ENCODE measurements at places on chromosomes 3 and 15.

DNA sequence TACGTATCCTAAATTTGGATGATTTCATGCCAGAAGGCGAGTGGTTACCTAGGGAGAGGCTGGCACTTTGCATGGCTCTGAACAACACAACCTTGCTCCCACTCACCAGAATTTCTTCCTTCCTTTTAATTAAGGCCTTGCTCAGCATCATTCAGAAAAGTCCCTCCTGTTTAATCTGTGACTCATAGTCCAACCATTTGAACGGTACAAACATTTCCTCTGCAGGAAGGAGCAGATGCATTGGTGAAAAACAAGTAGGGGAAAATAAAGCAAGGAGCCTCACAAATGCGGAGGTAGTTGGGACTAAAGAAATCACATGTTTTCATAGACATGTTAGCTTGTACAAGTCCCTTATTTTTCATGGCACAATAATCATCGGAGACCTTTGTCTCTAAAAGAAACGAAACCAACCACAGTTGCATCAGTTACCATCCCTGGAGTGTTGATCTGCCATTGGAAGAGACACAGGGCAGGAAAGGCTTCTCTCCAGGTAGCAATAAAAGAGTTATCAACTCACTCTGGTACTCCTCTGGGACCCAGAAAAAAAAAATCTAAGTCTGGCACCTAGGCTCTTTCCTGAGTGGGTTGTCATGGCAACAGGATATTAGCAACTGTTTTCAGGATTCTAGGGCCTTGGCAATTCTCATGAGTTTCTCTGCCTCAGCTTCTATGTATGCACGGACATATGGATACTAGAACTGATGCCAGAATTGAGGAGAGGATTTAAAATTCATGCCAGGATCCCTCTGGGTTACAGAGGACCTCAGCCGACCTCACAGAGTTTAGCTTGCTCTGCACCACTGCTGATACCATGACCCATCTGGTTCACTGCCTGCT lies 255.4 kb upstream of the ARPP21 start:
- DNase-seq, result no peak

- no peak for DNase-seq
Measured at GRCh38 chr15:87902772-87903426, 353.6 kb downstream of the NTRK3 start.

DNA sequence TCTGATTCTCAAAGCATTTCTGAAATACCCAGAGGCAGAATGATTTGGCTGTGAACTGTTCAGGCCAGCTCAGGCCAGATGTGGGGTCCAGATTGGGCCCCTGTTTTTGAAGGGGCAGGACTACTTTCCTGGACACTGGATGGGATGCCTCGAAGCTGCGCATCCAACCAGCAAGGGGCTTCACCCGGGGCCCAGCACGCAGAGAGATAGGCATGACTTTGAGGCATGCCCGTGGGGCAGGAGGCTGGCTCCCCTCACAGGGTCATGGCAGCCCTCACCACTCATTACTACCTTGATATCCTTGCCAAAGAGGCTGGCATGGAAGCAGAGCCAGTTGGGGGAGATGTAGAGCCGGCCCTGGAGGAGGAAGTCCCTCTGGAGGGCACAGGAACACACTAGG lies 30.1 kb downstream of the GRAMD2A start:
- no peak for DNase-seq

- DNase-seq, result no peak
Measured at GRCh38 chr15:86634146-86634545, 554.5 kb downstream of the AGBL1 start.

DNA sequence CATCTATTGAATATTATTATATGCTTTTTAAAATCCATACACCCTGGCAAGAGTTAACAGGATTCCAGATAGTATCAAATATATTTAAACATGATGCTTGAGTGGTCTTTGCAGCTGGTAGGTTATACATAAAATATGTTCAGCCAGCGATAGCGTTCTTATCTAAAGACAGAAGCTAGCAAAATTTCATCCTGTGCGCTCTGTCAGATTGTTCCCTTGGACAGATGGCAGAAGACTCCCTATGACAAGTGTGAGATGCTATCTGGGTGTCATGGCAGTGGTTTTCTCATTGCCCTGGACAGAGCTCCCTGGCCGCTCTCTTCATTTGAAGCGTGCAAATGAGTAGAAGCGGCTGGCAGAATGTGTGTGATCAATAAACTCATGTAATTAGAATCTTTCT lies 175.2 kb upstream of the SOX14 start:
- no peak for DNase-seq

DNA sequence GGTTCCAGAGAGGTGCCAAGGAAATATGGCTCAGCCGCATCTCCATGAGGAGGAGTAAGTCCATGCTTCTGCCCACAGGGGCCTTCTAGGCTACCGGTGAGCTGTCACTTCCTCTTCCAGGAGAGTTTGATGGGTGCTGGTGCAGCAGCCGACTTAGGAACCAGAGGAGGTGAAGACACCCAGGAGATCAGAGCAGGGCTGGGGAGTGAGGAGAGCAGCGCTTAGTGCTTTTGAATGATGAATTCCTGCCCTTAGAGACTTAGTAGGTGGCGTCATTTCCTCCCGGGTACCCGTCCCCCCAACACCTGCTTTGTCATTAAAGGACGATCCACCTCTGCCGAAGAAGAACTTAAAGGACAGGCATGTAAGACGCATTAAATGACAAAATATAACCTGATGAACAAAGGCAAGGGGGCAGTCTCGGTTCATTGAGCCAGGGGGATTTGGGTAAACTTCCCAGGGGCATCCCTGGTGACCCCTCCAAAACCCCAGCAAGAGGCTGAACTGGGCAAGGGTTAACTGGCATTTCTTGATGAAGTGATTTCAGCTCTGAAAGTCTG lies 67.6 kb downstream of the HES1 start:
- no peak for DNase-seq

DNA sequence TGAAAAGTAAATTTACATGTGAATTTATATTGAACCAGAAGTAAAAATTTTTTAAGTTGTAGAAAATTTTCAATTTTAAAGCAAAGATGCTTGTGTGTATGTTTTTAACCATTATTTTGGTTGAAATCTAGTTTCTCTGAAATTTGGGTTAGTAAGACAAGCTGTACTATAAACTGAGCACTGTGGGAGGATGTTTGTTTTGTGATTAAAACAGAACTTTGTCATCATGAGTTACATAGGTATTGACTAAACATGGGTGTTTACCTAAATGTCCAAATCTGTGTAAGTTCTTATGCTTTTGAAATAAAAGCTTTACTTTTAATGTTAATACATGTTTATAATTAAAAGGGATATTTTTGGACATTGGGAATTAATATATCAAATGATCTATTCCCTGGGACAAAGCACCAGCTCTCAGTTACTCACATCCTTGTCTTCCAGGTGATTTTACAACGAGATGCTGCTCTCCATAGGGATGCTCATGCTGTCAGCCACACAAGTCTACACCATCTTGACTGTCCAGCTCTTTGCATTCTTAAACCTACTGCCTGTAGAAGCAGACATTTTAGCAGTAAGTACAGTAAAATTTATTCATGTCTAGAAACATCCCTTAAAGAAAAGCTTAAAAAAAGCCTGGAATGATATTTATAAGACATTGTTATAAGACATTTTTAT lies 32.7 kb downstream of the RNF13 start:
- DNase-seq, result no peak

DNA sequence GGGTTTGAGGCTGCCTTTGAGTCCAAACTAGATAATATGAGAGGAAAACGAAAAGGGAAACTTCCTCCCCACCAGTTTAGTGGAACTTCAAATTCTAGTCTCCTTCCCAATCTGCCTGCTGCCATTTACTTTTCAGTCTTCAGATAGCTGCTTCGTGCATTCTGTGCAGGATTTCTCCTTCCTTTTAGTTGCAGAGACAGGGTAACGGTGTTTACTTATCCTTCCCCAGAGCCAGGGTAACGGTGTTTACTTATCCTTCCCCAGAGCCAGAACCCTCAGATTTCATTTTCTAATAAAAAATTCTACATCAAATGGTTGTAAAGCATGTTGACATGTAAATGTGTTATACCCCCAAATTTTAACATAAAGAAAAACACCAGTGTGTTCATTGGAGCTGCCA lies 282.6 kb downstream of the VPS13C start:
- no peak for DNase-seq

DNA sequence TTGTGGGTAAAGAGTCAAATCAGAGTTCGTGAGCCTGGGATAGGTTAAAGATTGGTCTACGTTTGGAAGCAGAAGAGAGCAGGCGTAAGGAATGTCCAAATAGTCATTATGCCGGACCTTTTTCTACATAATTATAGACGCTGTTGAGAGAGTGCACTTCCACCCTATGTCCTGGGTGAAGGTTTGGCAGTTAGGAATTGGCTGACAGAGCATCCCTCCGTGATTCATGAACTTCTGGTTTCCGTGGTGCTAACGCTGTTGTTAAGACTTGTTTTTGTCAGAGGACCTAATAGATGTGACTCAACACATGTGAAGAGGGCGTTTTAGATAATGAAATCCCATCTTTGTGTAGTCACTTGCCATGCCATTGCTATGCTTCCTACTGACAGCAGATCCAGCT lies 1.1 kb downstream of the EAF1 start:
- no peak for DNase-seq

DNA sequence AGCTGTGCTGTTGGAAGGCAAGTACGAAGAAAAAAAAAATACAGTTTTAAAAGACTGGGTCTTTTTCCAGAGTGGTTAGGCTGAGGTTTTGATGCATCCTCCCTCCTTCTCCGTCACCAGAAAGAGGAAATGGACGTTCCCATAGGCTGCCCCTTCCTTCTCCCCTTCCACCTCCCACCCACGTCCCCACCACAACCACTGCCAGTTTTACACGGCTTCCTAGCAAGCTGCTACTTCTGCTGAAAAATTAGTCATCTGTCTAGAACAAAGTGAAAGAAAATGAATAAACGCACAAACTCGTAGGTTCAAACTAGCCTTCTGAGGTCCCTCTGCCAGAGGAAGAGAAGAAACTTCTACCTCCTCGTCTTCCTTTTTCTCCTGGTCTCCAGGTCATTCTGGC lies 71.6 kb upstream of the RPL35A start:
- no peak for DNase-seq

DNA sequence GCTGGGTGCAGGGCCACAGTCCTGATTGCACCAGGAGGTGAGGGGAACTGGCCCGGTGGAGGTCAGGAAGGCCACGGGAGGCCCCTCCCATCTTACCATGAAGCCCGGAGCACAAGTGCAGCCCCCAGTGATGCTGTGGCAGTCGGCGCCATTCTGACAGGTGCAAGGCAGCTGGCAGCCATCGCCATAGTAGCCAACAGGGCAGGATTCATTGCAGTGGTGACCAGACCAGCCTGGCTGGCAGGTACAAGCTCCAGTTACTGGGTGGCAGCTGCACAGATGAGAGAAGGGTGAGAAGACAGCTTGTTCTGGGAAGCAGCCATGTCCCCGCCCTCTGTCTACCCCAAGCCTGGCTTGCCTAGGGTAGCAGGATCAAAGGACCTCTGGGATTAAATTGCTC lies 88.2 kb downstream of the RAB11A start:
- DNase-seq, result no peak

DNA sequence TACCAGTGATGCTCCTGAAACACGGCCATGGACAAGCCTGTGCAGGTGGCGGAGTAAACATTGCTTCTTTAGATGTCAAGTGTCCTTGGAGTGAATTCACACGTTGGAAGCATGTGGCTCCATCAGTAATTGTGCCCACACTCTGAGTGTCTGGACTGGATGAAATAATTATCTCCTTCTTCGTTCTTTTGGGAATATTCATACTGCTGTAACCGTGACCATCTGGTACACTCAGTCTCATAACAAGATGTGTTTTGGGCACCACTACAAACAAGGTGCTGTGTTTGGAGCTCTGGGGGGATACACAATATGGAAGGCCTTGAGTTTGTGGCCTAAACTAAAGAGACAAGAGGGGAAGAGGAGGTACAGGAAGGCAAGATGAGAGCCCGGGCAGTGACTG lies 165.6 kb downstream of the APBA2 start:
- no peak for DNase-seq

- no peak for DNase-seq
Measured at GRCh38 chr3:65466300-65466988, 572.3 kb downstream of the MAGI1 start.

- no peak for DNase-seq
Measured at GRCh38 chr15:46556559-46557379, 921.9 kb downstream of the SQOR start.

- DNase-seq, result no peak
Measured at GRCh38 chr3:57268416-57268815, 24.1 kb downstream of the ASB14 start.

- no peak for DNase-seq
Measured at GRCh38 chr3:33067484-33067883, 29.5 kb downstream of the GLB1 start.

DNA sequence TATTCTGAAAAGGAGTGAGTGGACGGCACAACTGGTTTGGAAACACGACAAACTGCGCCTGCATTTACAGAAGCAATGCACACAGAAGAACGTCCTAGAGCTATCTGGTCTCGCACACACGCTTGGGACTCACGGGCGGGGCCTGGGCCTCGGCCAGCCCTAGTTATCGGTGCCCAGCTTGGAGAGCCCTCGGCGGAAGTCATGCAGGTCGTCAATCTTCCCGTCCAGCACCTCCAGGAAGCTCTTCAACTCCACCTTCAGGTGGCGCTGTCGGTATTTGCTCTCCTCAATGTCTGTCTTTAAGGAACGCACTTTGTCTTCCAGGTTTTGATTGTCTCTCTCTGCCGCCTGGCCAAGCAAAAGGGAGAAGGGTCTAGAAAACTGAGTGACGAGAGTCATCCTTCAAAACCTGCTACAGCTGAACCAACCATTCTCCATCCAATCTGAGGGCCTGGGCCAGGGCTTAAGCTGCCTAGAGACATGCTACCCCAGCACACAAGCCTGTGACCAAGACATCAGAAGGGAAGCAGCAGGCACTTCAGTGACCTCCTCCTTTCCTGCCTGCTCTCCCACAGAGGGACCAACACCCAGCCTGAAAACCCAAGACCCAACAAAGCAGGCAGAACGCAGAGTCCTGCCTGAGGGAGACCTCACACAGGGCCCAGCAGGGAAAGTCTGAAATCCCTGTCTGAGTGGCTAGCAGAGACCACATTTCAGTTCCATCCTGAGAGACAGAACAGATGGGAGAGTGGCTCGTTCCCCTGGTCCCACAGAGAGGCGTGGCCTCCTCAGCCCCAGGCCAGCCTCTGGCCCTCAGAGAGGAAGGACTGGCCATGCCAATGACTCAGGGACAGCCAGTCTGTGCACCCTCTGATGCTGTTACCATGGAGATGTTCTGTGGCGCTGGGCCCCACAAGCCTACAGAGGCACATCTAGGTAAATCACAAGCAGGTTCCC lies 40.4 kb downstream of the WHAMM start:
- DNase-seq, result no peak

GRCh38 chr3:80384811-80385210 lies 617.0 kb upstream of the ROBO1 start:
- no peak for DNase-seq

- no peak for DNase-seq
Measured at GRCh38 chr15:70837476-70837875, 16.5 kb downstream of the LARP6 start.

GRCh38 chr3:474828-475227 lies 278.3 kb downstream of the CHL1 start:
- no peak for DNase-seq

- DNase-seq, result no peak
Measured at GRCh38 chr3:138974462-138974861, 27.4 kb downstream of the FOXL2NB start.

GRCh38 chr3:108623504-108623903 lies 34.0 kb downstream of the DZIP3 start:
- DNase-seq, result no peak
